NCI-H187 (cell line): ENCODE measurements at places on chromosomes 13 and 19.

- no peak for DNase-seq
Observed at GRCh38 chr13:87783366-87783765, 112.2 kb downstream of the SLITRK5 start.

GRCh38 chr13:30140973-30141372 is 166.4 kb downstream of the KATNAL1 start:
- no peak for DNase-seq

GRCh38 chr19:23528376-23528775 is 133.1 kb upstream of the ZNF91 start:
- DNase-seq = no peak

GRCh38 chr19:50893047-50893736 is 18.0 kb downstream of the KLK4 start:
- DNase-seq = no peak

DNA sequence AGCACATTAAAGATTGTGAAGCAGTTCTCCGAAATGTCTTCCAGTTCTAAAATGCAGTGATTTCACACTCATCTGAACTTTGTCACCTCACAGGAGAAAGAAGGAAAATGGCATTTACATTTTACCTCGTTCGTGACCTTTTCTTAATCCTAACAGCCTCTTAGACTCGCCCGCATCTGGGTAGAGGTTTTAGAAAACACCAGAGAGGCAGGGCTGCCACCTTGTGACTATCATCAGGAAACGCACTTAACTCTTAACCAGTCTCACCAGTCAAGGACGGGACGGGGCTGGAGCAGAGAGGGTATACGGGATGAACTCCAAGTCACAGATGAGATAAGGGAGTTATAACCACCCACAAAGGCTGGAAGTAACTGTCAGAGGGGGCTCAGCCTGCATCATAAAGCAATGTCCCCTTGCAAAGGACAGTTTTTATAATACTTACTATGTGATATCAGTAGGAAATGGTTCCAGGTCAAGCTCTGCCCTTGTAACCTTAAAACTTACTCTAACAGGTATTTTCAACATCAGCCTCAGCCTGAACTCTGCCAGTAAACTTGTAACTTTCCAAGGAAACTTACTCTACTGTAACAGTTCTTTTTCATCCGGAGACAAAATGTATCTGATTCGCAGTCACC is 8.6 kb upstream of the CEACAM6 start:
- peak; percentile 86 for DNase-seq

GRCh38 chr19:12318782-12319413 is 14.5 kb downstream of the ZNF563 start:
- DNase-seq = no peak

DNA sequence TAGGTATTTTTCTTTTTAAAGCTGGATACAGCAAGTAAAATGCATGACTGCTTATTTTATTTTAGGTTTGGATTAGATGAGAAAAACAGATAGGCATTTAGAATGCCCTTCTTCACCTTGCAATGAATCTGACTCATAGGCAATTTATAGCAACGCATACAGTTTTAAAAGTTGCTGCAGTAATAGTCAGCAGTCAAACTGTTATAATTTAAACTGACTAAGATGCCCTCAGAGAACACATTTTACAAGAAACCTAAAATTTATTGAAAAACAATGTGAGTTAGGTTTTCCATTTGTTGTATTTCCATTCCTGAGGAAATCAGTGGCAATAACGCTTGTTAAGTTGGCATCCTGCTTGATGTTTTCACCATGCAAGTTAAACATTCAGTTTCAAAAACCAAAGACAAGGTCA is 1128.2 kb upstream of the PCDH9 start:
- no peak for DNase-seq

DNA sequence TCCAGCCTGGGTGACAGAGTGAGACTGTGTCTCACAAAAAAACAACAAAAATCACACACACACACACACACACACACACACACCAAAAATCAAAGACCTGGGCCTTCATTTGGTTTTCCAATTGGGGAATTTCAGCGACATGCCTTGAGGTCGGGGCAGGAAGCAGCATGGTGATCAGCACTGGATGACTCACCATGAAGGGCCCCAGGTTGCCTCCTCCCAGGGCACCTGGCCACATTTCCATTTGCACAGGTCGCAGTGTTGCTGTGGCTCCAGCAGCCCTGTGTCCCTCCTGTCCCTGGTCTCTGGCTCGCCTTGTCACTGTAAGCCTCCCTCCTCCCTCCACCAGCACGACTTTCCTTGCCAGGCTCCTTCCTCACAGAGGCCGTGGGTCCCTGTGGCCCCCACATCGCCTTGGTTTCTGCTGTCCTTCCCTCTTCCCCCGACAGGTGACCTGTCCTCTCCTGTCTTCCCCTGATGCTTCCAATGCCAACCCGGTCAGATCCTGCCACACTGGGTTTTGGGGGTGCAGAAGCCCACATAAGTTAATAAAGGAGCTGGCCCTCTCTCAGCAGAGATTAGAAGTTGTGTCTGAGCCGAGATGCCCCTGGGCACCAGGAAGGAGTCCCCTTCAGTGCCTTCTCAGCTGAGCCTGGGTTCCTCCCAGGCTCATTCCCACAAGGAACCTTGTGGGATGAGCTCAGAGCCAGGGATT is 66.7 kb downstream of the GPR12 start:
- no peak for DNase-seq

DNA sequence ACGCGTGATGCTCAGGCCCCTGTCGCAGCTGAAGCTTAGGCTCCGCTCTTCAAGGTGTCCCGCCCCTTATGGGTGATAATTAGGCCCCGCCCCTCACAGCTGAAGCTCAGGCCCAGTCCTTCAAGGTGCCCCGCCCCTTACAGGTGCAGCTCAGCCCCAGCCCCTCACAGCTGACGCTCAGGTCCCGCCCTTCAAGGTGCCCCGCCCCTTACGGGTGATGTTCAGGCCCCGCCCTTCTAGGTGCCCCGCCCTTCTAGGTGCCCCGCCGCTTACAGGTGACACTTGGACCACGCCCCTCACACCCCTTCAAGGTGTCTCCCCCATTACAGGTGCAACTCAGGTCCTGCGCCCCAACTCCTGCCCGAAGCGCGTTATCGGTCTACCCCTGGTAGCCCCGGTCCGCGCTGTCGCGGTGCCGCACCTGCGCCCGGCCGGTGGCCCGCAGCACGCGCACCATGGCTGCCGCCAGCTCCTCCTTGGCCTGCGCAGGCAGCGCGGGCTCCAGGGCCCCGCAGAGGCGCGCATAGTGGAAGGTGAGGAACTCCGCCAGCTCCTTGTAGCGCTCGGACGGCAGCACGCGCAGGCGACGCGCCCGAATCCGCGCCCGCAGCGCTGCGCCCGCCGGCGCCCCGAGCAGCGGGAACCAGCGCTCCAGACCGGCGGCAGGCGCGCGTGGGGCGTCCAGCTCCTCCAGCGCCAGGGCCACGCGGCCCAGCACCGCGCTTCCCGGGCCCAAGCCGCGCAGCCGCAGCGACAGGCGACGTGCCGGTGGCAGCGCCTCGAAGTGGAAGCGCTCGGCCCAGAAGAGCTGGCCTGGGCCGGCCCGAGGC is 7.3 kb downstream of the RASAL3 start:
- peak; percentile 4 for DNase-seq

DNA sequence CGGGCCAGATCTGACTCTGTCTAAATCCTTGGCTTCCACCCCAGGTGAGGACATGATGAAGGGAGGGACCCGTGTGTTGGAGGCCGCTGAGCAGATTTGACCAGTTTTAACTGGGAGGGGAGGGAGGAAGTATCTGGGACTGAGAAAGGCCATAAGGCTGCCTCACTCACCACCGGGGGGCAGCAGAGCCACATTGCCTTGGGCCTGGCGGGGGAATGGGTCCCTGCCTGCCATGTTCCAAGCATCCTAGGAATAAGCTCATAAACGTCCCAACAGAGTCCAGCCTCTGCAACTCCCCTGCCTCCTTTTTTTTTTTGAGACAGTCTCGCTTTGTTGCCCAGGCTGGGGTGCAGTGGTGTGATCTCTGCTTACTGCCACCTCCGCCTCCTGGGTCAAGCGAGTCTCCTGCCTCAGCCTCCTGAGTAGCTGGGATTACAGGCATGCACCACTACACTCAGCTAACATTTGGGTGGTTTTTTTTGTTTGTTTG is 15.5 kb downstream of the MAST3 start:
- DNase-seq = peak; percentile 22

DNA sequence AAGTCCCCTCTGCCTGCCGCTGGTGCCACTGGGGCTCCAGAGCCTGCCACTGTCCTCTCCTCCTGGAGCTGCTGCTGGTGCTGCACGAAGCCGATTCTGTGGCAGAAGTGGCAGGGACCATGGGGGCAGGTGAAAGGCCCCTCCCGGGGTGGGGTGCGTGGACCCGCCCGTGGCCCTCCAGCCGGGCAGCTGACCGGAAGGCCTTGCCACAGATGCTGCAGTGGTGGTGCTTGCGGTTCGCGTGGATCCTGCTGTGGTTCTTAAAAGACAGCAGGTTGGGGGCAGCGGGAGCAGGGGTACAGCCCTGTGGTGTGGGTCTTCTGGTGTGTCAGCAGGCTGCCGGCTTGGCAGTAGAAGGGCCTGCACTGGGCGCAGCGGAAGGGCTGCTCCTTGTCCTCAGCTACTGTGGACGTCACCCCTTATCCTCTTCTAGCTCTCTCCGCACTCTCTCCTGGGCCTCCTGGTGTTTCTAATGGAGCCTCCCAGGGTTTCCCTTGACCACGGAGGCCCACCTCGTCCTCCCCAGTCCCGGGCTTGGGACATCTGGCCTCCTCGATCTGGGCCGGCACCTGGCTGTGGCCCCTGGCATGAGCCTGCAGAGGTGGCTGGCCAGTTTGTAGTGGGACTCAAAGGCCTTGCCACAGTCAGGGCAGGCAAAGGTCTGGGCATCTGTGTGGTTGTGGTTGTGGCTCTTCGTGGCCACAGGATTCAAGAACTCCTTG is 380.4 kb downstream of the OLFM4 start:
- DNase-seq = no peak
